Stomach (tissue), 19 donors: ENCODE measurements at places on chromosomes 2 and 18. TPM values are rescaled to one million over a fixed set of nuclear protein-coding genes. Genes with fewer than 3 reads are reported as not detected.
A peak's percentile ranks its signal among the peaks of the same experiment; 100 is the strongest.

DNA sequence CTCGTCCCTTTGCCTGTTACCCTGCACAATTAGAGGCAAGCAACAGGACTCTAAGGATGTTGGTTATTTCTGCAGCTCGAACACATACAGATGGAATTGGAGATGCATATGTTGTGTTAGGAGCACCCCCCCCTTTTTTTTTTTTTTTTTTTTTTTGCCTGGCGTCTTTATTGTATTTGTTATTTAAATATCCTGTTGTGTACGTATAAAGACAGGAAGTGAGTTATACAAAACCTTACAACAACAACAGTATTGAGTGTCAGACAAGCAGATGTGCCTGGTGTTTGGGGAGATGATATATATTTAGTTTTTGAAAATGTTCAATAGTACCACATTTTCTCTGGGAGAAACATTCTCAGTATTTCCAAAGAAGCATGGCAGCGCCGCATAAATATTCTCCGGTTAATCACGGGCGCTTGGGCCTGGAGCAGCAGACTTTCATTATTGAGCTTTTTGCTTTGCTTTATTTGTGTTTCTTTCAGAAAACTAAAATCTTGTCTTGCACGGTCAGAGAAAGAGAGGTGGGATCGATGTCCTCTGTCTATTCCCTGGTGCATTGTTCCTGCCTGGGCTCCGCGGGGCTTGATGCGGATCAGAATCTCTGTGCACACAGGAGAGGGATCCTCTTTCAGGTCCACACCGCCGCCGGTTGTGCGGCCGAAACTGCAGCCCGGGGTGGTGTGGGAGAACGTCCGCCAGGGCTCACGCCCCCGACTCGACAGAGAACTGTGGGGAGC, 23.2 kb upstream of the ZNF516 start:
- no peaks in the 10 kb centered on the region for H3K27me3 ChIP-seq
- H3K4me3 ChIP-seq = peak overlapping the region; percentile 32
- no peak for DNase-seq
- peaks cover 6% of the 10 kb centered on the region for H3K4me1 ChIP-seq
- H3K27ac ChIP-seq = peak overlapping the region; percentile 44

- H3K27me3 ChIP-seq = no peaks in the 10 kb centered on the region
- no peak for DNase-seq
- no peak overlapping the region for H3K4me3 ChIP-seq
- no peaks in the 10 kb centered on the region for H3K36me3 ChIP-seq
Measured at GRCh38 chr2:220123751-220124150, 496.3 kb downstream of the SLC4A3 start.

GRCh38 chr2:104919127-104919526, 65.2 kb downstream of the POU3F3 start:
- H3K4me1 ChIP-seq = no peaks in the 10 kb centered on the region
- DNase-seq = peak; percentile 16
- H3K27ac ChIP-seq = no peak overlapping the region

DNA sequence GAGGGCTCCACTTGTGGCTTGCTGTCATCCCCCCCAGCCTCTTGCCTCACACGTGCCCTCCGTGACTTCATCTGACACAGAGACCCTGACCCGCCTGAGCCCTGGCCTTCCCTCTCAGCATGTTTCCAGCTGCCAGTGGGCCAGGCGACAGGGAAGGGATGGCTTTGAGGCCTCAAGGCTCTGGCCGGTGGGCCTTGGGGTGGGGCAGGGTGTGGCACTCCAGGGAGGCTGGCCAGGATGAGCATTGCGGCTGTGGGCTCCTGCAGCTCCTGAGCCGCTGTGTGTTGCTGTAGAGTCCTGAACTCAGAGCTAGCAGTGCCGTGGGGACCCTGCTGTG, 85.0 kb downstream of the TFCP2L1 start:
- no peaks in the 10 kb centered on the region for H3K36me3 ChIP-seq
- DNase-seq = no peak
- H3K27me3 ChIP-seq = no peaks in the 10 kb centered on the region
- no peak overlapping the region for H3K4me3 ChIP-seq

DNA sequence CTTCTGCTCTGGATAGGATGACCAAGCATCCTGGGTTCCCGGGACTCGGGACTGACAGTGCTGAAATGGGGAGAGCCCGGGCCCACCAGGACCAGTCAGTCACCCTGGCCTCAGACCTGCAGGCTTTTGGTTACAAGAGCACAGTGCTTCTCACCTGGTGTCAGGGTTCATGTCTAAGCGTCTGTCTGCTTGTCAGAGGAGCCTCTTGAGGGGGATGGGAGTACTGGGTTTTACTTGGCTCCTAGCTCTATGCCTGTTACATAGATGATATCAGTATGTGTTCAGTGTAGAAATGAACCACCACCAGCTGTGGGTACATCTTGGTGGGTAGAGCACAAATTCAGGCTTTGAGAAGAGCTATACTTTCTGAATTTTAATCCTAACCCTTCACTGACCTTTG, 29.9 kb downstream of the PCARE start:
- no peak overlapping the region for H3K27ac ChIP-seq
- no peak overlapping the region for H3K4me3 ChIP-seq
- no peaks in the 10 kb centered on the region for H3K27me3 ChIP-seq
- no peak for DNase-seq

DNA sequence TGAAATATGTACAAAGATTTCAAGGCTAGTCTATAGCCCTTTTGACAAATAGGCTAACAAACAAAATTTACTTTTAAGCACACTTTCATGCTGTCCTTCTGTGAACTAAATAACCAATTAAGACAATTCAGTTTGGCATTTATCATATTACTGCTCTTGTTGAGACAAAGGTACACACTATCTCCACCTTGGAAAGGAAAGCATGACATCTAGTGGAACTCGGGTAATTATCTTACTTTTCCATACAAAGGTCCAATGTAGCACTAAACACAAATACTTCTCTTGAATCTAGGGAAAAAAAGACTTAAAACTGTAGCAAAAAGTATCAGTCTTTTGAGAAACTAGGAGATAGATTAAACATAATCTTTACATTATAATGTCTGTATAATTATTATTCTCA, 125.0 kb upstream of the CD226 start:
- no peak overlapping the region for H3K4me3 ChIP-seq
- peaks cover 12% of the 10 kb centered on the region for H3K36me3 ChIP-seq
- H3K27ac ChIP-seq = no peak overlapping the region

The THAP4 gene
- 33.0 TPM for total RNA-seq

The MALL gene
- total RNA-seq = 28.4 TPM

The ALK gene
- not detected for total RNA-seq
